ENCODE measurements at places on chromosomes 3 and 15. TPM values are rescaled to one million over a fixed set of nuclear protein-coding genes. Genes with fewer than 3 reads are reported as not detected.

SMCO1 gene
- total RNA-seq, result not detected

MUC20 gene
- 0.69 TPM for total RNA-seq

RHCG gene
- total RNA-seq, result not detected

IL5RA gene
- not detected for total RNA-seq

NUSAP1 gene
- total RNA-seq, result 178 TPM

SEMA3B gene
- 63.9 TPM for total RNA-seq

CPEB1 gene
- 3.3 TPM for total RNA-seq

BFSP2 gene
- total RNA-seq, result not detected

UNC45A gene
- 68.4 TPM for total RNA-seq

ATP13A5 gene
- not detected for total RNA-seq

SSUH2 gene
- total RNA-seq, result not detected

CLSTN2 gene
- not detected for total RNA-seq

SH2D7 gene
- total RNA-seq, result not detected

GOLGA6L4 gene
- total RNA-seq, result 0.73 TPM

ATP10A gene
- 5.0 TPM for total RNA-seq

SLC33A1 gene
- total RNA-seq, result 32.9 TPM

WDR49 gene
- total RNA-seq, result not detected

WDR93 gene
- 0.22 TPM for total RNA-seq

TRIM71 gene
- total RNA-seq, result 0.17 TPM

CYP1A2 gene
- not detected for total RNA-seq

DOCK3 gene
- total RNA-seq, result under 0.01 TPM

- peak; percentile 58 for DNase-seq
Observed at GRCh38 chr15:58873267-58873666, 60.2 kb downstream of the SLTM start.

DNA sequence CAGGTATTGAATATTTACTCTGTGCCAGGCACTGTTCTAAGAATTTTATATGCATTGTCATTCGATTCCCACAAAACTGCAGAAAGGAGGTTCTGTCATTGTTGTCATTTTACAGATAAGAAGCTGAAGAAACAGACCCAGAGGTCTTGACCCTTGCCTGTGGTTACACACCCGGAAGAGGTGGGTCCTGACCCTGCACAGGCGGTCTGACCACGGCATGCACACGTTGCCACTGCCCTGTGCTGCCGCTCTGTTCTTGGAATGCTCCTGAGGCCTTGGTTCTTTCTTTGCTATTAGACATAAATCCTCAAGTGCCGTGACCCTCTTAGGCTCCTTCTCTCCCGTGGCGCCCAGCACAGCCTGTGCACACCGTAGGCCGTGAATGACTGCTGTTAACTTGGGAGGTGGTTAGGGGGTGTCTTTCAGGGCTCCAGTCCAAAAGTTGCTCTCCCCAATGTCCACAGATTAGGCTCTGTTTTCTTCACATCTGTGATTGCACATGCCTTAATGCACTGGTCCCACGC is 74.1 kb upstream of the PLXNA1 start:
- DNase-seq, result no peak

DNA sequence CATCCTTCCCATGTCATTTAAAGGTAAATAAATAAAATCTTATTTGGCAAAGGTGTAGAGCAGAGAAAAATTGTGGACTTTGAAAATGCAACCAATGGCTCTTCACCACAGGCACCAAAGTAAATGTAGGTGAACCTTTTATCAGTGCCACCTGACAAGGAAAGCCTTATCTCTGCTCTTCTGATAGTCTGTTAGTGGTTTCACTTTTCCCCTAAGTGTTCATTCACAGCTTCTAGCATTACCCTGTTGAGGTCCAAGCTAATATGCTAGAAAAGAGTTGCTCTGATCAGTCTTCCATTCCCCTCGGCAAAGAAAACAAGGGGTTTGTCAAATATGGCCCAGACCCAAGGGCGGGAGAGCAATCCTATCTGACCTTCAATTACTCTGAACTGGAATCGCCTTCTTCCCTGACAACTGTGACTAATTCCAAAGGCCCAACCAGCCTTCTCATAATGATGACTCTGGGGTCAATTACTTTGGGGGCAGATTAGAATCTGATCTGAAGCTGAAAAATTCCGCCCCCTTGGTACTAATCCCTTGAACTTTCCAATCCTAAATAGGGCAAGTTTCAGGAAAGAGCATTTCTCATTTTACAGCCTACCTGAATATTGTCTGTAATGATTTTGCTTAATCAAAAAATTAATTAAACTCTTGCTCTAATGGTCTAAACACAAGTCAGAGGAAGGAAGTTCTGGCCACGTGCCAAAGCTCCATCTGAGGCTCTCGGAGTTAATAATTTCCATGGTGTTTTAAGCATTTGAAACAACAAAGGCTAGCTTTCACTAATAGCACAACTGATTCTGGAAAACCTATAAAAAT is 52.4 kb downstream of the SETMAR start:
- no peak for DNase-seq

- no peak for DNase-seq
Observed at GRCh38 chr3:28292622-28293021, 51.2 kb downstream of the CMC1 start.

DNA sequence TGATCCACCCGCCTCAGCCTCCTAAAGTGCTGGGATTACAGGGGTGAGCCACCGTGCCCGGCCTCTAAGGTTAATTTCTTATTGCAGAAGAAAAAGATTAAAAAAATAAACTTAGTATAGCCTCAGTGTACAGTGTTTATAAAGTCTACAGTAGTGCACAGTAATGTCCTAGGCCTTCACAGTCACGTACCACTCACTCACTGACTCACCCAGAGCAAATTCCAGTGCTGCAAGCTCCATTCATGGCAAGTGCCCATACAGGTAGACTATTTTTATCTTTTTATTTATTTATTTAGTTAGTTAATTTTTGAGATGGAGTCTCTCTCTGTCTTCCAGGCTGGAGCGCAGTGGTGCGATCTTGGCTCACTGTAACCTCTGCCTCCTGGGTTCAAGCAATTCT is 3.2 kb upstream of the FLNB start:
- peak; percentile 91 for DNase-seq

- DNase-seq, result no peak
Observed at GRCh38 chr3:182124187-182124586, 412.5 kb downstream of the SOX2 start.

GRCh38 chr15:39125904-39126303 is 455.0 kb upstream of the THBS1 start:
- peak; percentile 78 for DNase-seq

GRCh38 chr3:123658118-123658851 is 73.4 kb upstream of the HACD2 start:
- DNase-seq, result peak; percentile 24

- DNase-seq, result no peak
Observed at GRCh38 chr15:44705986-44706385, 5.1 kb downstream of the PATL2 start.

DNA sequence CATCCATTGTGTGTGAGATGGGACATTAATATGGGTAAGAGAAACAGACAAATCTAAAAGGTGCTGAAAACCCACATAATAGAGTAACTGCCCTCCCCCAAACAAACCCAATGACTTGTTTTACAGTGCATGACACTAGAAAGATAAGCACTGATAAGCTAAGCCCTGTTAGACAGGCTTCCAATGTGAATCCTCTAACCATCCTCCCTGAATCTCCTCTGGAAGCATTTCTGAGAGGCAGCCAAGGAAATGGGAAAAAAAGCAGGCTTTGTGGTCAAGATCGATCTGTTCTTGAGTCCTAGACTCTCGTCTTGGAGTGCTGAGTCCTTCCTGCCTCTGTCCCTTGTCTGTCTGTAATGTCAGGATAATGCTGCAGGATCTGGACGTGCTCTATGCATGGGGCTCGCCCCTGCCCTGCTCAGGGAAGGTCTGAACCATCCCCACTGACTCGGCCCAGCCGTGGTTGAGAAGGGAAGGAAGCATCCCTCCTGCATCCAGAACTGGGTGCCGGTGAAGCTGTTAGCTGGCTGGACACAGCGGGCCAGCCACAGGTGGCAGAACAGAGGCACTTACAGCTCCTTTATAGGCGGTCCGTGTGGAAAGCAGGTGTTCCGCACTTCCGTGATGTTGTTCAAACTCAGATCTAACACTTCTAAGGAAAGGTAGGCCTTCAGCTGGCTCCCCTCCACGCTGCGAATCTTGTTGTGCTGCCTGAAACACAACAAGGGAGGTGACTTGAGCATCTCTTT is 84.1 kb downstream of the LRIG1 start:
- DNase-seq, result no peak

- no peak for DNase-seq
Observed at GRCh38 chr15:72368325-72368724, 7.5 kb downstream of the HEXA start.

- no peak for DNase-seq
Observed at GRCh38 chr3:179301645-179302044, 21.2 kb upstream of the ZNF639 start.

DNA sequence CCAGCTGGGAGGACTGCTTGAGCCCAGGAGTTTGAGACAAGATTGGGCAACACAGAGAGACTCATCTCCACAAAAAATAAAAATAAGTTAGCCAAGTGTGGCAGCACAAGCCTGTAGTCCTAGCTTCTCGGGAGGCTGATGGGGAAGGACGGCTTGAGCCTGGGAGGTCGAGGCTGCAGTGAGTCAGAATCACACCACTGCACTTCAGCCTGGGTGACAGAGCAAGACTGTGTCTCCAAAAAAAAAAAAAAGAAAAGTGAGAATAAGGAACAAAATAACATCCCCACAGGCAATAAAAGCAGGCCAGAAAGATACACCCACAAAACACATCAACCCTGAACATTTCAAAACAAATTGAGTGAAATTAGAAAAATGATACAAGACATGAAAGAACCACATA is 48.7 kb upstream of the OCA2 start:
- no peak for DNase-seq

- DNase-seq, result peak; percentile 84
Observed at GRCh38 chr15:57611938-57612337, 20.2 kb downstream of the MYZAP start.

DNA sequence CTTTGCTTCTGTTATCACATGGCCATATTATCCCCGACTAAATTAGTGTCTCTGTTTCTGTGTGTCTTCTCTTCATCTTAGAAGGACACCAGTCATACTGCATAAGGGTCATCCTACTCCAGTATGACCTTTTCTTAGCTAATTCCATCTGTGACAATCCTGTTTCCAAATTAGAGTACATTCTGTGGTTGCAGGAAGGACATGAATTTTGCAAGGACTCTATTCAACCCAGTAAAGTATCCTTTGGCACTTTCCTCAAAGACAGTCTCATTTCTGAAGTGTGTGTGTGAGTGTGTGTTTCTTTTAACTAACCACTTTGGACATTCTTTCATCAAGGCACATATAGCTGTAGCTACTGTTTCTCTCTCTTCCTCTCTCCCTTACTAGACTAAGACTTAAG is 15.2 kb upstream of the MME start:
- no peak for DNase-seq

GRCh38 chr3:15206662-15207576 is 873 bp downstream of the CAPN7 start:
- DNase-seq, result peak; percentile 48

- peak; percentile 9 for DNase-seq
Observed at GRCh38 chr3:95731753-95732152, 1082.6 kb upstream of the EPHA6 start.

DNA sequence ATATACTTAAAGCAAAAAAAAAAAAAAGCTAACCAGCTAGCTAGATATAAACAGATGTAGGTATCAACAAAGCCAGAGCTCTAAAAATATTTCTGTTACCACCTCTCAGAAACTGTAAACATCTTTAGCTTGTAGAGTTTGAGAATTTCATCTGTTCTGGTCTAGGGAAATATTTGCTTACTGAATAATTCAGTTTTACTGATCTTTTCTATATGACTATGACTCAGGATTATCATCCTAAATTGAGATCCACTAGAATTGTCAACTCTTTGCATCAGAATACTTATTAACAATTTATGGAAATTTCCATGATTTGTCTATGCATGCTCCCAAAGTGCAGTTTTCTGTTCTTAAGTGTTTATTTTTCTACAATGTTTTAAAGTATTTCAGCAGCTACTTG is 517.3 kb downstream of the DIPK2A start:
- no peak for DNase-seq

- no peak for DNase-seq
Observed at GRCh38 chr3:87127281-87127680, 99.8 kb upstream of the CHMP2B start.

GRCh38 chr3:132032959-132033358 is 1.9 kb downstream of the CPNE4 start:
- no peak for DNase-seq

DNA sequence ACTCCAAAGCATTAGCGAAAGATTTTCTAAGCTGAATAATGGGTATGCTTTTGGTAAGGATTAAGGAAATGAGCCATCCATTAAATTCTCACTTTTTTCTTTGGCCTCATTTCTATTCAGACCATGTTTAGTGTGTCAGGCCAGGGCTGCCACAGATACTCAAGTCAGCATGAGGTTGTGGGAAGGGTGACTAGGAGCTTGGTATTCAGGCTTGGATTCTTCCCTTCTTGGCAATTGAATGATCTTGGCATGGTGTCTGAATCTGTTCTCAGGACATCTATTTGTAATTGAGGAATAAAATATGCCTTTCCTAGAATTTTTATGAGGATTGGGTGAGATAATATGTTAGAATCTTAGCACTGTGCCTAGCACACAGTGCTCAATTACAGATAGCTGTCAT is 11.2 kb downstream of the CCNB2 start:
- no peak for DNase-seq

- no peak for DNase-seq
Observed at GRCh38 chr15:59792359-59792758, 103.2 kb upstream of the BNIP2 start.

GRCh38 chr3:13414040-13414729 is 5.9 kb downstream of the NUP210 start:
- DNase-seq, result peak; percentile 51

GRCh38 chr3:106193876-106194275 is 325.1 kb upstream of the CBLB start:
- no peak for DNase-seq
